Pancreas (tissue), 10 donors: ENCODE measurements at places on chromosomes 2 and 18. TPM values are rescaled to one million over a fixed set of nuclear protein-coding genes. Genes with fewer than 3 reads are reported as not detected.
A peak's percentile ranks its signal among the peaks of the same experiment; 100 is the strongest.

METTL21A gene
- total RNA-seq = 4.5 TPM

AAMP gene
- 40.7 TPM for total RNA-seq

NHEJ1 gene
- 8.7 TPM for total RNA-seq

- no peaks in the 10 kb centered on the region for H3K4me1 ChIP-seq
- H3K36me3 ChIP-seq = no peaks in the 10 kb centered on the region
- no peak overlapping the region for H3K4me3 ChIP-seq
- no peak overlapping the region for H3K27ac ChIP-seq
These were observed 108.9 kb downstream of the THSD7B start for GRCh38 chr2:136874258-136874657.

DNA sequence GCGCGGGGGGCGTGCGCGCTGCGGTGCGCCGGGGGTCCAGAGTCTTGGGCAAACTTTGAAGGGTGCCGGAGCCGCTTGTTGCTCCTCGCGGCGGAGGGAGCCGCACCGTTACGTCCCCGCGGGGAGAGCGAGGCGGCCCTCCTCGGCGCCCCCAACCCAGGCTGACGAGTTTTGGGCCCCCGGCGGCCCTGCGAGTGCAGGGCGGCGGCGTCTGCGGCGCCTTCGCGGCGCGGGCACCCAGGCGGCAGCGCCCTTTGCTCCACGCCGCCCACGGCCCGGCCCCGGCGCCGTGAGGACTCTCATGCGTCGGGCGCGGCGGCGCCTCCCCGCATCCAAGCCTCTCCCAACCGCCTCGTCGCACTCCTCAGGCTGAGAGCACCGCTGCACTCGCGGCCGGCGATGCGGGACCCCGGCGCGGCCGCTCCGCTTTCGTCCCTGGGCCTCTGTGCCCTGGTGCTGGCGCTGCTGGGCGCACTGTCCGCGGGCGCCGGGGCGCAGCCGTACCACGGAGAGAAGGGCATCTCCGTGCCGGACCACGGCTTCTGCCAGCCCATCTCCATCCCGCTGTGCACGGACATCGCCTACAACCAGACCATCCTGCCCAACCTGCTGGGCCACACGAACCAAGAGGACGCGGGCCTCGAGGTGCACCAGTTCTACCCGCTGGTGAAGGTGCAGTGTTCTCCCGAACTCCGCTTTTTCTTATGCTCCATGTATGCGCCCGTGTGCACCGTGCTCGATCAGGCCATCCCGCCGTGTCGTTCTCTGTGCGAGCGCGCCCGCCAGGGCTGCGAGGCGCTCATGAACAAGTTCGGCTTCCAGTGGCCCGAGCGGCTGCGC lies 814 bp downstream of the FZD7 start:
- H3K4me3 ChIP-seq = peak overlapping the region; percentile 48
- DNase-seq = peak; percentile 80
- peak overlapping the region; percentile 68 for H3K27ac ChIP-seq

DNA sequence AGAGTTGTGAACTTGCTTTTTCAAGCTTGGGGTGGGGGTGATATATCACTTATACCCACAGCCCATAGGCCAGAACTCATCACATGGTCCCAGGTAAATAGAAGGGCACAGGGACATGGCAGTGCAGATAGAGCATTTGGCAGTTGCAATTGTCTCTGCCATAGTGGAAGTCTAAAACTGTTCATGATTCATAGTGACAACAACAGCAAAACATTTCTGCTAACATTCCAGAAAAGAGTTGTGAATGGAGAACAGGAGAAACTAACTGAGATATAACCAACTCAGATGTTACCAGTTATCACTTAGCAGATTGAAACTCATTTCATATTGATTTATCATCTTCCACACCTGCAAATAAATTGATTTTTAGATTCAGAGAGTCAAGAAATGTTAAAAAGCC lies 278.6 kb upstream of the KYNU start:
- no peaks in the 10 kb centered on the region for H3K27me3 ChIP-seq
- H3K27ac ChIP-seq = no peak overlapping the region
- no peaks in the 10 kb centered on the region for H3K36me3 ChIP-seq
